ENCODE measurements at places on chromosomes 1 and 21.

GRCh38 chr1:219797009-219797408, 131.3 kb downstream of the SLC30A10 start:
- peak; percentile 39 for DNase-seq

- no peak for DNase-seq
Measured at GRCh38 chr1:76079475-76080227, 5.1 kb downstream of the ST6GALNAC3 start.

- DNase-seq: no peak
Measured at GRCh38 chr1:89536555-89537341, 12.1 kb downstream of the LRRC8B start.

GRCh38 chr21:29018540-29018939, 609 bp downstream of the RWDD2B start:
- DNase-seq: peak; percentile 16

DNA sequence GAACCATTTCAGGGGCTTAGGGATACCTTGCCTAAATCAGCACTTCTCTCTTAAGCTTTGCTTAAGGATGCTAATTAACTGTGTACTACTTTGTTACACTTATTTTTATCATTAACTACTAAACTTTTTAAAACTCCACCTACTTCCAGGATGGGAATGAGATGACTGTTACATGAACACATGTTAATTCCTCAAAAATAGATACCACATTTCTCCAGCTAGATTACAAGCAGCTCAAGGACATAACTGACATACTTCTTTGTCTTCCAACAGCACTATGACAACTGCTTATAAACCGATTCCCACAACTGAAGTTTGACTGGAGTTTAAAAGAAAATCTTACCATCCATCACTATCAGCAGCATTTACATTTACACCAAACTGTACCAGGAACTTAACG, 53.7 kb downstream of the TP53BP2 start:
- no peak for DNase-seq

DNA sequence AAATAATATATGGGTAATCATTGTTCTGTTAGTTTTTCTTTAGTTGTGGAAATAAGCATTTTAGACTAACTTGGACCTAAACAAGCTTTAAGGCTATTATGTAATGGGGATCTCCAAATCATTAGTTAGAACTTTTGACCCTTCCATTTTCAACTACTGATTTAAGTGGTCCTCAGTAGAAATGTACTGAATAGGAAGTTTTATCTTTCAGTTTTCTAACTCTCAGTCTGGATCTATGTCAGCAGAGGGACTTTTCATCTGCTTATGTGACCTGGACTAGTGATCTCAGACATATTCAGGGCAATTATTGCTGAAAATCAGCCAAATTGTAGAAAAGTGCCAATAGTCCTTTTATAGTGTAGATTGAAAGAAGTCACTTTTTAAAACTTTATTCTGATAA, 56.0 kb downstream of the SASS6 start:
- no peak for DNase-seq

- peak; percentile 65 for DNase-seq
Measured at GRCh38 chr1:115322631-115323030, 15.4 kb downstream of the NGF start.

GRCh38 chr1:183163316-183163715, 22.7 kb upstream of the LAMC2 start:
- DNase-seq: peak; percentile 94

DNA sequence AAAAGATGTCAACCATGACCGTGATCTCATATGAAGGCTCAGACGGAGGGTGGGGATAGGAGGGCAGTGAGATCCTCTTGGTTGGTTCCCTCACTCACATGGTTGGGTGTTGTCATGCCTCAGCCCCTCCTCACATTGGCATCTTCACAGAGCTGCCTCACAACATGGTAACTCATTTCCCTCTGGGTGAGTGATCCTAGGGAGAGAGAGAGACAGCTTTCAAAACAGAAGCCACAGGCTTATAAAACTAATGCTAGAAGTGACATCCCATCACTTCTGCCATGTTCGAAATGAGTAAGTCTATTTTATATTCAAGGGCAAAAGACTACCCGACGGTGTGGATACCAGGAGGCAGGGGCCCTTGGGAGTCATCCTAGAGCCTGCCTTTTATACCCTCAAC, 145.5 kb downstream of the SPATA17 start:
- DNase-seq: no peak

GRCh38 chr21:20701235-20701634, 297.0 kb upstream of the NCAM2 start:
- no peak for DNase-seq

GRCh38 chr1:67485046-67485811, 55.0 kb upstream of the SERBP1 start:
- no peak for DNase-seq

DNA sequence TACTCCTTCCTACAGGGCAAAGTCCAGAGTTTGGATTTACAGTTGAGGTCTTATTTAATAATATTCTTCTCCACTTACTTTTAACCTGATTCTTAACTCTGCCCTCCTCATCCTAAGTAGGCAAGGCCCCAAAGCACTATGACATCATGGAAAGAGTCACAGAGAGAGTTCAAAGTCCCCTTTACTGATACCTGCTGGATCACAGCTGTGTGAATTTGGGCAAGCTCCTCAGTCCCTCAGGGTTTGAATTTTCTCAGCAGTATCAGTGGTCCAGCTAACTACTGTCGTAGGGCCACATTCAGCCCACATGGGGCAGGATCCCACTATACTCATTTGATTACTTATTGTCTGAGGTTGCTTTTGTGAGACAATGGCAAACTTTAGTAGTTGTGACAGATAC, 16.0 kb downstream of the TYW3 start:
- DNase-seq: no peak

GRCh38 chr1:8409106-8409505, 91.2 kb downstream of the SLC45A1 start:
- peak; percentile 62 for DNase-seq
